Tibial nerve (tissue), 4 donors: ENCODE measurements at places on chromosomes 16 and 17. TPM values are rescaled to one million over a fixed set of nuclear protein-coding genes. Genes with fewer than 3 reads are reported as not detected.

The CYB561 gene
- 31.4 TPM for total RNA-seq

The KCTD5 gene
- total RNA-seq, result 17.8 TPM

- no peak overlapping the region for H3K27ac ChIP-seq
- H3K27me3 ChIP-seq, result no peaks in the 10 kb centered on the region
- peaks cover 13% of the 10 kb centered on the region for H3K4me1 ChIP-seq
- no peaks in the 10 kb centered on the region for H3K36me3 ChIP-seq
These were observed 14.9 kb upstream of the NFATC3 start for GRCh38 chr16:68070249-68070730.

- H3K36me3 ChIP-seq, result no peaks in the 10 kb centered on the region
- no peak for DNase-seq
- no peak overlapping the region for H3K27ac ChIP-seq
- no peaks in the 10 kb centered on the region for H3K4me1 ChIP-seq
- H3K27me3 ChIP-seq, result no peaks in the 10 kb centered on the region
These were observed 262.5 kb downstream of the CBLN1 start for GRCh38 chr16:49019081-49019633.

DNA sequence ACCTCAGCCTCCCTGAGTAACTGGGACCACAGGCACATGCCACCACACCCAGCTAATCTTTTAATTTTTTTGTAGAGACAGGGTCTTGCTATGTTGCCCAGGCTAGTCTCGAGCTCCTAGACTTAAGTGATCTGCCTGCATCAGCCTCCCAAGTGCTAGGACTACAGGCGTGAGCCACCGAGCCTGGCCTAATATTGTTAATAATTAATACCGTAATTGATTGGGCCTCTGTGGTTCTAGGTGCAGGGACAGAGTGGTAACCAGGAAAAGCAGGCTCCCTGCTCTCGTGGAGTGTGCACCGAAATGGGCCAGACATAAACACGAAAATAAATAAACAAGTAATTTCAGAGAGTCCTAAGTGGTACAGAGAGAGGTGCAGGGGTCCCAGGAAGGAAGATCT lies 241.0 kb downstream of the GSG1L start:
- no peaks in the 10 kb centered on the region for H3K36me3 ChIP-seq
- no peak for DNase-seq
- H3K4me3 ChIP-seq, result no peak overlapping the region
- H3K27ac ChIP-seq, result no peak overlapping the region

- H3K27ac ChIP-seq, result no peak overlapping the region
- H3K4me3 ChIP-seq, result no peak overlapping the region
- no peaks in the 10 kb centered on the region for H3K36me3 ChIP-seq
- H3K27me3 ChIP-seq, result no peaks in the 10 kb centered on the region
These were observed 123.9 kb downstream of the RPTOR start for GRCh38 chr17:80668375-80669148.

DNA sequence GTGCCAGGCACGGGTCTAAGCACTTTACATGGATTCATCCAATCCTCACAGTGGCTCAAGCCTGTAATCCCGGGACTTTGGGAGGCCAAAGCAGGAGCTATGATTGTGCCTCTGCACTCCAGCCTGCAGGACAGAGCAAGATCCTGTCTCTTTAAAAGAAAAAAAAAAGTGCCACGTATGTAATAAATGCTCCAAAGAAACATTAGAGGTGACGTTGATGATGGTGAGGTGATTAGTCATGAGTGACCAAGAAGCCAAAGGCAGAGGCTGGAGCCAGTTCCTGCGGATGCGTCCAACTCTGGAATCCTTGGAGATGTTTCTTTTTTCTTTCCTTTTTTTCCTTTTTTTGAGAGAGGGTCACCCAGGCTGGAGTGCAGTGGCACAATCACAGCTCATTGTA lies 59.4 kb upstream of the SIAH1 start:
- no peaks in the 10 kb centered on the region for H3K27me3 ChIP-seq
- H3K36me3 ChIP-seq, result no peaks in the 10 kb centered on the region
- H3K27ac ChIP-seq, result no peak overlapping the region
- DNase-seq, result no peak

DNA sequence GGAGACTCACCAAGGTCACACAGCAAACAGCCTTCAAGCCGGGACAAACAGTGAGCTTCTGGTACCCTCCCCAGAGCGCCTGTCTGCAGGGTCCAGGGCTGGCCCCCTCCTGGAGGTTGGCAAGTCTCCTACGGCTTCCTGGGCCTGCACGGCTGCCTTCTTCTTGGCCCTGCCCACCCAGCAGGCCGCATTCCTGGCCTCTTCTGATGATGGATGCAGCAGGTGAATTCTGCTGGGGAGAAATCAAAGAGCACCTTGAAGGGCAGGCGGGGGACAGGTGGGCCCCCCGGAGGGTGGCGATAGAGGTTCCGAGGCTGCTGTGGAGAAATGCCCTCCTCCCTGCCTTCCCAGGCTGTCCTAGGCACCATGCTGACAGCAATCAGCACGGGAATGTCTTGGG lies 3.8 kb upstream of the NOS2 start:
- no peak for DNase-seq
- H3K36me3 ChIP-seq, result no peaks in the 10 kb centered on the region
- no peak overlapping the region for H3K4me3 ChIP-seq
- no peaks in the 10 kb centered on the region for H3K27me3 ChIP-seq
- no peak overlapping the region for H3K27ac ChIP-seq
- H3K4me1 ChIP-seq, result peaks cover 13% of the 10 kb centered on the region
